ENCODE measurements at places on chromosomes 7 and 10.

DNA sequence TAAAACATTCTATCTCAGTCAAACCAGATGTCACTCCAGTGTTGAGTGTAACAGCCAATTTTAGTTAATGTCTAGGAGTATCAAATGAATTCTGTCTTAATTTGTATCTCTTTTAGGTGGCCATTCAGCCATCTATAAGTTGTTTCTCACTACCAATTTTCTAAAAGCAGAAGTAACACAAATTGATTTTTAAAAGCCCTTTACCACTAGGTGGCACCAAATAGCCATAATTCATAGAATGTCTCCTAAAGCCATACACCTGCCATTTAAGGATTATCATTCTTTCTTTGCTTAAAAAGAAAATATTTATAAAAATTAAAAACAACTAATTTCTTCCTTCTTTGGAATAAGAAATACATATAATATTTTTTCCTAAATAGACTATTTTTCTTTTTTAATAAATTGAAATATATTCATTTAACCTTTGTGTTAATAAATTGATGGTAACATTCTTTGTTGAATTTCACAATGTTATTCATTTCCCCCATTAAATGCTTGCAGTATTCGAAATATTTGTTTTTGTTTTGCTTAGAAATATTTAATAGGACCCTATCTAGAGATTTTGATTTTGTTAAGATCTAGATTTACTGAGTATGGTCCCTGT, 107.8 kb upstream of the PPP1R3A start:
- H3K4me3 ChIP-seq = no peak overlapping the region
- H3K36me3 ChIP-seq = no peaks in the 10 kb centered on the region
- no peak overlapping the region for H3K27ac ChIP-seq
- H3K27me3 ChIP-seq = peaks cover 44% of the 10 kb centered on the region

DNA sequence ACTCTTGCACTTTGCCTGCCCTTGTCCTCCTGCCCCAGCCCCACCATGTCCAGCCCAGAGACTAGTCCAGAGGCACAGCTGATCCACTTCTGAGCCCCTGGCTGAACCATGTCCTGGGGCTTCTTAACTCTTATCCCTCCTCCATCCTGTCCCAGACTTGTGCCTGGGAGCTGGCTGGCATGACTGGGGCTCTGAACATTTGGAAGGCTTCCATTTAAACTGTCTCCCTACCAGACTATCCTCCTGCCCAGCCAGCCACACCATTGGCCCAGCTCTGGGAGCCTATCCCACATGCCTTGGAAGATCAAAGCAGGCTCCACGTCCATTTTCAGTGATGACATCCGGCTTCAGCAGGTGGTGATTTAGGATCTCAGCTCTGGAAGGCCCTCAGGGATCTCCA, 57.4 kb downstream of the FAM241B start:
- H3K4me3 ChIP-seq = no peak overlapping the region
- DNase-seq = no peak
- H3K27ac ChIP-seq = no peak overlapping the region
- peaks cover 41% of the 10 kb centered on the region for H3K4me1 ChIP-seq
- no peaks in the 10 kb centered on the region for H3K36me3 ChIP-seq

DNA sequence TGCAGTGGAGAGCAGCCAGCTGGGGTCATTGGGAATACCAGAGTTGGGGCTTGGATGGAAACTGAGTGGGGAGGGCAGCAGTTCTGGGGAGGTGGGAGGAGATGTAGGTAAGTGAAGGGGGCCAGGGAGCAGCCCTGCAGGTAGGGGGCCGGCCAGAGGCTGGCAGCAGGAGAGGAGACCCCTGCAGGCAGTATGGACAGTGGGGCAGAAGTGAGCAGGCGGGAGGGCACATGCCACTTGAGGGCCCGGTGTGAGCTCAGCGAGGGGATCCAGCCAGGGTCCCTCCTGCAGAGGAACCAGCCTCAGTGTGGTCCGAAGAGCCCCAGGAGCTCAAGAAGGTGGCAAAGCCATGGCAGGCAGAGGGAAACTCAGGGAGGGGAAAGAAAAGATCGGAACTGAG, 75.4 kb downstream of the WDR11 start:
- no peak for DNase-seq
- H3K27ac ChIP-seq = no peak overlapping the region
- no peaks in the 10 kb centered on the region for H3K36me3 ChIP-seq
- no peaks in the 10 kb centered on the region for H3K27me3 ChIP-seq

- no peaks in the 10 kb centered on the region for H3K4me1 ChIP-seq
- no peak overlapping the region for H3K27ac ChIP-seq
- no peak for DNase-seq
These were observed 128.4 kb upstream of the PHYHIPL start for GRCh38 chr10:59047957-59048618.

- no peak overlapping the region for H3K27ac ChIP-seq
- no peak for DNase-seq
- no peaks in the 10 kb centered on the region for H3K36me3 ChIP-seq
- no peak overlapping the region for H3K4me3 ChIP-seq
- H3K4me1 ChIP-seq = no peaks in the 10 kb centered on the region
These were observed 31.8 kb upstream of the TMEM273 start for GRCh38 chr10:49220031-49220430.
